ENCODE measurements at places on chromosomes 7 and 10. TPM values are rescaled to one million over a fixed set of nuclear protein-coding genes. Genes with fewer than 3 reads are reported as not detected.

DNA sequence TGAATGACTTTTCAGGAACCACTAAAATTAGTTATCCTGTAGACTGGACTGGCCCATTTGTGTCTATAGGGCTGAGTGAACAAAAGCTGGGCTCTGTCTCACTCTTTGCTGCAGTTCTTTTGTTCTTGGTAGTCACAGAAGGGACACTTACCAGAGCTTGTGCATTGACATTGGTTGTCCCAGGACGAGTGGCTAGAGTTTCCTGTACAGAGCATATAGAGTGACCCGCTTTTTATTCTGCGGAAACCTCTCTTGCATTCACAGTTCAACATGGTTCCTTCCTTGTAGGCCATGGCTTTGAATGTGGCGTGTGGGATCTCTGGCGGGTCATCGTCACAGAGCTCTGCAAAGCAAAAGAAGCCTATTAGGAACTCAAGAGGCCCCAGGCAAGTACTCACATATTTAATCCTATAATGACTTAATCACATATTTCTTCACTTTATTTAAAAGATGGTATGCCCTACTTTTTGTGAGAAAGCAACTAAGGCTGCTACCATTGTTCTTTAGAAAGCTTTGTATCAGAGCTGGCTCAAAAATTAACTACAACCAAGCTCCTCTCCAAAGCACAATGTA is 36.4 kb downstream of the IL2RA start:
- no peaks in the 10 kb centered on the region for H3K27me3 ChIP-seq
- no peaks in the 10 kb centered on the region for H3K36me3 ChIP-seq

- no peak overlapping the region for H3K27ac ChIP-seq
- H3K27me3 ChIP-seq, result no peaks in the 10 kb centered on the region
- no peak overlapping the region for H3K4me3 ChIP-seq
Observed at GRCh38 chr10:4522296-4523000, 303.6 kb upstream of the AKR1E2 start.

KCNMA1 gene
- 44.5 TPM for total RNA-seq

- no peak for DNase-seq
- H3K27ac ChIP-seq, result no peak overlapping the region
- H3K4me3 ChIP-seq, result no peak overlapping the region
Observed at GRCh38 chr7:15586266-15586665, 24.5 kb upstream of the AGMO start.

Measured in colonic mucosa (tissue), 4 donors.